Endodermal cell (in vitro differentiated cells): ENCODE measurements at places on chromosomes 1 and 21.
A peak's percentile ranks its signal among the peaks of the same experiment; 100 is the strongest.

DNA sequence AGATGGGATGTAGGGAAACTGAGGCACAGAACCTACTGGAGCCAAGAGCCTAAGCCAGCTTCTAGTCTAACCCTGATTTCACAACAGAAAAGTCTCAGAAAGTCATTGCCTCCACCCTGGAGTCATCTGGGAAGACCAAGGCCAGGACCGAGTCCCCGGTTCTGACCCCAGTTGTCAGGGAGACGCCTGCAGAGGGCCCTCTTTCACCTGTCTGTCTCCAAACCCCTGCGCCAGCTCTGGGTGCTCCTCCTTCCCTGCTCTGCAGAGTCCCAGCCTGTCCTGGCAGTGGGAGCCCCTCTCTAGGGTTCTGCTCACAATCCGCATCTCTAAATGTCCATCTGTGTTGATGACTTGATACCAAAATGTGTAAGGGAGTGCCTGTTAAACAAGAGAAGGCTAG is 149.7 kb downstream of the PGBD5 start:
- no peak for DNase-seq

DNA sequence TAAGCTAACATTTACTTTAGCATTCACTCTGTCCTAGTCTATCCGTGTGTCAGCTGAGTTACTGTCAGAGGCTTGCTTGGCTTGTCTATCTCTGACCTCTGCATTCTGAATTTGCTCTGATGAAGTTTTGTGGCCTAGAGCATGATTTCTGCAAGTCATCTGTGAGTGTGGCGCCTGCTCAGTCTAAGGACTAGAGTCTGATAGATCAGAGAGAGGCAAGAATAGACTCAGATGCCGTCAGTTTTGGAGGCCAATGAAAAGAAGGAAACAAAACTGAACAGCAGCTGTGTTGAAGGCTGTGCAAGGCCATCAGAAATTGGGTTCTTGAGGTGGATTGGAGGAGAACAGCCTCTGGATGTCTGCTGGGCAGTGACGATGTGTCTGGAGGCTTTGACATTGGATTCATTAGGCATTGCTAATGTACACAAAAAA is 573.1 kb downstream of the USP25 start:
- no peak for DNase-seq

DNA sequence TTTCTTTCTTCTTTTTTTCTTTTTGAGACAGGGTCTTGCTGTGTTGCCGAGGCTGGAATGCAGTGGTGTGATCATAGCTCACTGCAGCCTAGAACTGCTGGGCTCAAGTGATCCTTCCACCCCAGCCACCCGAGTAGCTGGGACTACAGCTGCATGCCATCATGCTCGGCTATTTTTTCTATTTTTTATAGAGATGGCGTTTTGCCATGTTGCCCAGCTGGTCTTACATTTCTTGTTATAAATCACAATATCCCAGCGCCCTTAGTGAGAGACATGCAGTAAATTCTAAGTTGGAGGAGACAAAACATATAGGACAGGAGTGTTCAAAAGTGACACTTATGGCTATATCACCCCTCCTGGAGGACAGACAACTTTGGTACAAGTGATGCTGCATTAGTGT is 31.3 kb upstream of the ACTN2 start:
- DNase-seq: no peak

- no peak for DNase-seq
These were observed 5.5 kb upstream of the PIK3CD start for GRCh38 chr1:9646037-9646436.

GRCh38 chr1:221824025-221824424 is 82.1 kb upstream of the DUSP10 start:
- DNase-seq: no peak

GRCh38 chr21:33866826-33867225 is 48.8 kb downstream of the ATP5PO start:
- no peak for DNase-seq

- DNase-seq: peak; percentile 90
These were observed 428 bp downstream of the POGZ start for GRCh38 chr1:151458802-151459330.

DNA sequence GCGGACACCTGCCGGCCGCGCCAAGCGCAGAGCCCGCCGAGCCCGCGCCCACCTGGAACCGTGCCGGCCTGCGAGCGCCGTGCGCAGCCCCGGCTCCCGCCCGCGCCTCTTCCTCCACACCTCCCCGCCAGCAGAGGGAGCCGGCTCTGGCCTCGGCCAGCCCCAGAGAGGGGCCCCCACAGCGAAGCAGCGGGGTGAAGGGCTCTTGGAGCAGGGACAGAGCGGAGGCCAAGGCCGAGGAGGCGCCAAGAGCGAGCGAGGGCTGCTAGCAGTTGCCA is 50.1 kb upstream of the KRTAP19-8 start:
- DNase-seq: no peak

- no peak for DNase-seq
These were observed 46.3 kb downstream of the HTR6 start for GRCh38 chr1:19710825-19711611.

- no peak for DNase-seq
These were observed 1.7 kb downstream of the SYT11 start for GRCh38 chr1:155860970-155861510.

GRCh38 chr1:7683521-7683920 is 87.6 kb upstream of the VAMP3 start:
- no peak for DNase-seq
